Suppressor macrophage treated with lipopolysaccharide for 4 hours (primary cell): ENCODE measurements at places on chromosomes 2 and 18.
A peak's percentile ranks its signal among the peaks of the same experiment; 100 is the strongest.

DNA sequence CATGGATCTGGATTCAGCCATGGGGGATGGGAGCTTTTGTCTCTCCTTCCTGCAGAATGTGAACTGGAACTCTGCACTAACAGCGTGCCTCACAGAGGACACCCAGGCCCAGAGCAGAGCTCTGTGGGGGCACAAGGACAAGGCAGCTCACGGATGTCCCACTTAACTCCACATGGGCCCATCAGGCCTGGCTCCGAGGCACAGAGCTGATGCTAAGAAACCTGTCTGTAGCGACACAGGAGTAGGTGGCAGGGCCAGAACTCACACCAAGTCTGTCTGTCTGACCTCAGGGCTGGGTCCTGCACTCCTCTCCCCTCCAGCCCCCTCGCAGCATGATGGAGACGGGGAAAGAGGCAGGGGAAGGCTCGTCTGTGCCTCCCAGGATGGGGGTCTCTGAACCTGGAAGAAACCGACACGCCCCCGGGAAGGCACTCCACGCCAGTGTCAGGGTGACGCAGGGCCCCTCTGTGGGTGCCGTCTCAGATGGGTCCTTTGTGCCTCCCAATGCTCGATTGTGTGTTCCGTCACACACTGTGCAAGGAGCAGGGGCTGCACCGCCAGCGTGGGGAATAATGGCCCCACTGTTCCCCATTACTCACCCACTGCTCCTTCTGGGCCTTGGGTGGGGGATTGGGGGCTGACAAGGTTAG lies 36.6 kb downstream of the FAM178B start:
- DNase-seq: no peak

DNA sequence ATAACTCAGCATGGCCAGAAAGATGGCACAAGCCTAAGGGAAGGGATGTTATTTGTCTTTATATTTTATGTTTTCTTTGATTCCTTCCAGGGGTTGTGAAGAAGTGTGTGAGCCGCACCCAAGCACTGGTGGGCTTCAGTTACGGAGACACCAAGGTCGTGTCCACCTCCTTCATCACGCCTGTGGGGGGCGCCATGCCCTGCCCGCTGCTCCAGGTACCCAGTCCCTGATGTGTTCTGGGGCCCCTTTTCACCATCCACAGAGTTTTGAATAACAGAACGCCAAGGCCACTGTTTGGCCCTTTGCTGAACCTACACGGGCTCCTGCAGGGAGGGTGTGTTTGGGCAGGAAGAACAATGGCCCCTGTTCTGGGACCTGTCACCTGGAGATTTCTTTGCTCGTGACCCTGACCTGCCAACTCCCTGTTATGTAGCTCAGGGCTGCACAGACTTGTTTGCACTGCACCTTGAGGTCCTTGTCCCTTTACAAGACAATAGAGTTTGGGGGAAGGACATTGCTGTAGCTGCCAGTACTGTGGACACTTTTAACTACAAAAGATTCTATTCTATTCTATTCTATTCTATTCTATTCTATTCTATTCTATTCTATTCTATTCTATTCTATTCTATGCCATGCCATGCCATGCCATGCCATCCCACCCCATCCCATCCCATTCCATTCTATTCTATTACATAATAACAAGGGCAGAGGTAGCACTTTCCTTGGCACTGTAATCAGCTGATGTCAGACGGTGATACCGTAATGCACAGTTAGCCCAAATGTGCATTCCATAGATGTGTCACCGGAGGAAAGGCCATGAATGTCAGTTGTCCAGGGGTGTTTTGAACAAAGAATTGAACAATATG lies 48.2 kb upstream of the CNGA3 start:
- no peak for DNase-seq

- no peak for DNase-seq
Observed at GRCh38 chr2:60478660-60479059, 74.8 kb downstream of the BCL11A start.

DNA sequence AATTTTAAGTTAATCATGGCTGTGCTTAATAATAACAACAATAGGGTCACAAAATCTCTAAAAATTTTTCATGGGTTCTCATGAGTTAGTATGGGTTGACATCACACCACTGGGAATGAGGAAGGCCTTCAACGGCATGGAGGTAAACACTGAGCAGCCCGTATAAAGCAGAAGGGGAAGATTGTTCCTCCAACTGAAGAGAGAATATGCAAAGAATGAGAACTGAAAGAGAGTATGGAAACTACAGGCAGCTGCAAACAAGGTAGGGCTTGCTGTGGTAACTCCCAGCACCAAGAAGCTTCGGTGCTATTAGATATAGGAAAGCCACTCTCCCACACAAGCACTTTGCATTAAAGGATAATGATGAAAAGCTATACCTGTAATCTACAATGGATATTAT lies 1242.3 kb upstream of the CELF4 start:
- no peak for DNase-seq

- DNase-seq: no peak
Observed at GRCh38 chr2:193989645-193990044, 1667.4 kb upstream of the SLC39A10 start.

DNA sequence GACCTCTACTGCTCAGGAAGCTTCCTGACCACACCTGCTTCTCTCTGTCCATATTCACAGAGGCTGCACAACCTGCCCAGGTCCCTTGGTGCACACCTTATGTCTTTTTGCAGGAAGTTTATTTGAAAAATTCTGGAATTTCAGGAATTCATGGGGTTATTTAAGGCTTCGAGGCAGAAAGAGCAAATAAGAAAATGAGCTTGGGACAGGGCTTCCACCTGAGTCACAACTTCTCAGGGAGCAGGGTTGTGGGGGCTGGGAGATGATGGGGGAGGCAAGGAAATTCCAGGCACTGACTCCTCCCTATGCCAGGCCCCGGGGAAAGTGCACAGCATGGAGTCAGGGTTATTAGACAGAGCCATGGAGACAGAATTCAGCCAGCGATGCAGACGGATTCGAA lies 57.7 kb downstream of the INHBB start:
- DNase-seq: no peak

DNA sequence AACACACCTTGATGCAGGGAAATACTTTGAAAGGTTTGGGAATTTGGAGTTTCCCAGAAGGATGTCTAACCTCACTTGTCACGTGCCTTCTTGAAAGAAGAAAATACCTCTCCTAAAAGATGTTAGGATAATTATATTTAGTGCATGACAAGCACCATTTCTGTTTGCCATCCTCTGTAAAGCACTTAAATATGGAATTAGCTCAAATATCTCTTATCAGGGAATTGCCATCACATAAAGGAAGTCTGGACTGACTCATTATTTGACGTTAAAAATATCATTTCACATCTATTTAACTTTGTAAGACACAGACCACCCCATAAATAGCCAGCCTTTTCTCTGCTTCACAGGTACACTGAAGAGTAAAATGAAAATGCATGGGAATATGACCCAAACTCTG lies 140.1 kb downstream of the STK39 start:
- no peak for DNase-seq

GRCh38 chr2:207770602-207771404 lies 1.1 kb upstream of the FZD5 start:
- peak; percentile 41 for DNase-seq

DNA sequence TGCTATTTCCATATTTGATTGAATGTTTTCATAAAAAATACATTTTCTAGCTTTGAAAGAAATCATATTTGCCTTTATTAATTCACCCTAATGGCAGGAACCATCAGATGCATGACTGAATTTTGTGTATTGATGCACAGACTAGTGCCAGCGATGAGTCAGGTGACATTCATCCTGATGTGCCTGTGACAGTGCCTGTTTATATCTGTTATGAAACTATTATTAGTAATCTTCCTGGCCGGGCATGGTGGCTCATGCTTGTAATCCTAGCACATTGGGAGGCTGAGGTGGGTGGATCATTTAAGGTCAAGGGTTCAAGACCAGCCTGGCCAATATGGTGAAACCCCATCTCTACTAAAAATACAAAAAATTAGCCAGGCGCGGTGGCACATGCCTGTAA lies 170.0 kb downstream of the TSN start:
- no peak for DNase-seq

DNA sequence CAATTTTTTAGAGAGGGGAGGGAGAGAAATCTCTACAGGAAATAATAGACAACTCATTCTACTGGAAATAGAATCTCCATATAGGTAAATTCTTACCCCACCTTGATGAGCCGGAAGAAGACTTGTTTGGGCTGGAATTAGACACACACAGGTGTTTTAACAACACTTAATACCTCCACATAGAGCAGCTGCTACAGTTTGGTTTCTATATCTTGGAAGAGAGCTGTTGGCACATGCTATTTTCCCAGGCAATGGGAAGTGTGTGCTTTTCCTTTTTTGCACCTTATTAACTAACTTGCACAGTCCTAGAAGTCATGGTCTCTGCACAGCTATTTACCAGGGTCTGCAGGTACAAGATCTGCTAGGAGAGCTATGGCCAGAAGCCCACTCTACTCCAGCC lies 73.7 kb downstream of the SATB2 start:
- no peak for DNase-seq

GRCh38 chr2:172863341-172863740 lies 127.7 kb downstream of the RAPGEF4 start:
- no peak for DNase-seq

DNA sequence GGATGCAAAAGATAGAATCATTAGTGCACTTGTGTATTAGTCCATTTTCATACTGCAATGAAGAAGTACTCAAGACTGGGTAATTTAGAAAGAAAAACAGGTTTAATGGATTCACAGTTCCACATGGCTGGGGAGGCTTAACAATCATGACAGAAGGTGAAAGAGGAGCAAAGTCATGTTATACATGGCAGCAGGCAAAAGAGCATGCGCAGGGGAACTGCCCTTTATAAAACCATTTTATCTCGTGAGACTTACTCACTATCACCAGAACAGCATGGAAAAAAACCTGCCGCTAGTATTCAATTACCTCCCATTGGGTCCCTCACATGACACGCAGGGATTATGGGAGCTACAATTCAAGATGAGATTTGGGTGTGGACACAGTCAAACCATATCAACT lies 129.4 kb downstream of the SCG2 start:
- no peak for DNase-seq

GRCh38 chr2:161243312-161243711 lies 64.9 kb upstream of the PSMD14 start:
- DNase-seq: no peak

DNA sequence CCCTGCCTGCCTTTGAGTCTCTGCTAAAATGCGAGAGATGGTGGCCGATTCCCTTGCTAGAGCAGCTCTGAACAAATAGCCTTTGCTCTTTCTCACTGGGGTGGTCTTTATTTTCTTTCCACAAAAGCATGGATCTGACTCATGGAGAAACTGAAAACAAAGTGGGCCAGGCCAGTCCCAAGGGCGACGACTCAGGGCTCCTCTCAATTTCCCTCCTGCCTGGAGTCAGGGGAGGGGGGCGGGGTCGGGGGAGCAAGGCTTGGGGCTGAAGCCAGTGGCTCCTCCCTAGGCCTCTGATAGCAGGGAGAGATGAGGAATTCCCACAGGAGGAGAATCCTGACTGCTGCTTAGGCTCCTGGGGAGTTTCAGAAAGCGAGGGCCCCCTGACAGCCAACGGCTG lies 17.1 kb upstream of the IL1R2 start:
- DNase-seq: peak; percentile 47

DNA sequence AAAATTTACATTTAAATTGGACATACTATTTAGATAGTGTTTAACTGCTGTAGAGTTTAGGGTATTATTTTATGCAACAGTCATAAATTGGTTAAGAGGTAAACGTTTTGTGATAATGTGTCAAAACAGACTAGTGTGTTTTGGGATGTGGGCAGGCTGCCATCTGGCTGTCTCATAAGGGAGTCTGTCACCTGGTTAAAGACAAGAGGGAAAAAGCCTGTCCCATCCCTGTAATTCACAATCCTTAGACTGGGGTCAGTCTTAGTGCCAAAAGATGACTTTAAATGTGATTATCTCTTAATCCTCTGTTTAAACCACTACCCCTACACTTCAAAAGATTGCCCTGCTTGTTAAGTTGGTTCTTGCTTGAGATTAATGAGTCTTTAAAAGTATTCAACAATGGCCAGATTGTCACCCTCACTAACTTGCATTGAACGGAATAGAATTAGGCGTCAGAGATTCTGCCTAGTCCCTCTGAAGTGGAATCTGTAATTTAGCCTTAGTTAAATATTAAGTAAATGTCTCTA lies 59.2 kb downstream of the SGPP2 start:
- peak; percentile 16 for DNase-seq

DNA sequence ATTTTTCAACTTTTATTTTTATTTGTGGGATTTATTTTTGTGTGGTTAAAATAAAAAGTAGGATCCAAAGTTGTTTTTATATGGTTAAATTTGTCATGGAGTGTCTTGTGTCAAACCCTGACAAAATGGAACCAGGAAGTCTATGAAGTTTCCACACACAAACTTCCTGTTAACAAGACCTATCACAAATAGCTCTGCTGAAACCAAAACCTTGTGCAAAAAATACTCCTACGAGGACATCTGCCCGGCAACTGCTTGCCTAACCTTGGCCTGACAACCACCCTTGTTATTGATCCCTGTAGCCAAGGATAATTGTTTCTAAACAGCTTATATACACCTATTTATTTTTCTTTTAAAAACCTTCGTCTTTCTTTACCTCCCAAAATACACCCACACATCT lies 389.6 kb downstream of the TRIB2 start:
- no peak for DNase-seq

DNA sequence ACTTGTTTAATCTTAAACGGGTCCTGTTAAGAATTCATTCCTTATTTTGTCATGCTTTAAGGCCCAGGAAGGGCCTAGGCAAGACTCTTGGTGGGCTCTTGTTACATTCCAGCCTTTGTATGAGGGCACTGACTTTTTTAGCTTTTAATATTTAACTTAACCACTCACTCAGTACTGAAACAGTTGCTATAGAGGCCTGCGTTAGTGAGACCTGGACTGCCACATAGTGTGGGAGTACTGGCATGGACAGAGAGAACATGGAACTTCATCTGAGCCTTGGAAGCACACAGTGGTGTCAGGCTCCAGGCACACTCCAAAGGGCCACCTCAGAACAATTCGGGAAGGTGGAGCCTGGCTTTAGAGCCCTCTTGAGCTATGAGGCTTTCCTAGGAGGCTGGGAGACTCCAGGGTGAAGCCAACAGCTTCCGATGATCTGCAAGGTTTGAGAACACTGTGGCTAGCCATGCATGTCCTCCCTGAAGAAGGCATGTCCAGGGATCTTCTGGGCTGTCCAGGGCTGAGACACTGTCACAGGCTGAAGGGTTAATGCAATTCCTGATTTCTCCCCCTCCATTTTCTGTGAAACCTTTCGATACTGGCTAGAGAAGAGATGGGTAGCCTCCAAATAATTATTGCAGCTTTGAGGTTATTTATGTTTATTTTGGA lies 155.4 kb upstream of the ACAA2 start:
- no peak for DNase-seq

- peak; percentile 93 for DNase-seq
Observed at GRCh38 chr2:217988014-217988839, 14.6 kb downstream of the TNS1 start.

GRCh38 chr2:86123328-86123925 lies 17.4 kb downstream of the PTCD3 start:
- DNase-seq: peak; percentile 32

GRCh38 chr2:170883683-170884082 lies 45.4 kb upstream of the GORASP2 start:
- DNase-seq: no peak

DNA sequence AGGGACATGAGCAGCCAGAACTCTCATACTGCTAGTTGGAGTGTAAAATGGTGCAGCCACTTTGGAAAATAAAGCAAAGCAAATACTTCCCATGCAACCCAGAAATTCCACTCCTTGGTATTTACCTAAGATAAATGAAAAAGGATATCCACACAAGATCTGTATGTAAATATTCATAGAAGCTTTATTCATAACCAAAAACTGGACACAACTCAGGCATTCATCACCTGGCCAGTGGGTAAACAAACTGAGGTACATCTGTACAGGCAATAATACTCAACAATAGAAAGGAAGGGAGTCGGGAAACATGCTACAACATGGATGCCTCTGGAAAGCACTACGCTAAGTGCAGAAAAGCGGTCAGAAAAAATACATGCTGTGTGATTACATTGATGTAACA lies 2.5 kb upstream of the LOXHD1 start:
- DNase-seq: no peak
